ENCODE measurements at places on chromosomes 4 and X.
A peak's percentile ranks its signal among the peaks of the same experiment; 100 is the strongest.

- peak; percentile 33 for DNase-seq
These were observed 7.3 kb upstream of the OPN1LW start for GRCh38 chrX:154136627-154137161.

DNA sequence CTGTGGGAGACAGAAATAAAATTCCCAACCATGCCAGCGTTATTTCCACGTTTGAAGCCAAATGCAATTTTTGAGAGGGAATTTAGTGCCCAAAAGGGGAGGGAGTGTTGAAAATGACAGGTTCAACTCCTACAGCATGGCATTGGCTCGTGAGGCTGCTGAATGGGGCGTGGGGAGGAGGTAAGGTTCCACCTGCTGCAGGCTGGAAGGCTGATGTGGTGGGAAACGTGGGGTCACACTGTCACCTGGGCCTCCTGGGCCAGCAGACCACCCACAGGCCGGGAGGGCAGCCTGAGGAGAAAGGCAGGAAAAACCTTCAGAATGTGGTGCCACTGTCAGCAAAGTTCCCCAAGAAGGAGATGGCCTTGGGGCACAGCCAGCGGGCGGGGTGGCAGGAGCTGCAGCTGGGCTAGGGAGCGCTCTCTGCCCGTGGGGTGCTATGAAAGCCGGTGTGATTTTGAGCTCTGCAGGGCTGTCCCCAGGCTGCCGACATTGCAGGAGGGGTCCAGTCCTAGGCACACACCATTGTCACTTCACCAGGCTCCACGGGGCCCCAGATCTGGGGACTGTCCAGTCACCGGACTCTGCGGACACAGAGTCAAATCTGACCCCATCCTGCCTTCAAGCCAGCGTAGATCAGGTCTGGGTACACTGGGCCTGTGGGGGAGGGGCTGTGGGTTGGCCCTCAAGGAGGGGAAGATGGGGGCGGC, 19.6 kb downstream of the MSANTD1 start:
- no peak for DNase-seq

DNA sequence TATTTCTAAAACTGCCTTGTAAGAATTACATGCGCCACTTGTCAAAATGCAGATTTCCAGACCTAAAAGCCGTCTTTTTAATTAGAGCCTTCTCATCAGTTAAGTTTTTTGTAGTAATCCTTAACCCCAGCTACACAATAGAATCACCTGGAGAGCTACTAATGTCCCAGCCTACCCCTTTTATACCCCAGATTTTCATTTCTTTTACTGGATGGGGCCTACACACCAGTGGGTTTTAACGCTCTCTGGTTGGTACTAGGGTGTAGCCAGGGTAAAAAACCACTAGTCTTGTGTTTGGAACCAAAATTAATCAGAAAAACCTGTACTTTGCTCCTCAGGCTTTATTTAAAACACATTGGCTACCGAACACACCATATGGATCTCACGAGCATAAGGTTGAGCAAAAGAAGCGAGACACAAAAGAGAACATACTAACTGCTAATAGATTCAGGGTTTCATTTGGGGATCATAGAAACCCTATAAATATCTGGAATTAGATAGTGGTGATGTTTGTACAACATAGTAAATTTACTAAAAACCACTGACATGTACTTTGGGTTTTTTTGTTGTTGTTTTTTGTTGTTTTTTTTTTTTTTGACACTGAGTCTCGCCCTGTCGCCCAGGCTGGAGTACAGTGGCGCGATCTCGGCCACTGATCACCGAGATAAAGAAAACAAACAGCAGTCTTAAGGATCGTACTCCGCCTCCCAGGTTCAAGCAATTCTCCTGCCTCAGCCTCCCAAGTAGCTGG, 30.6 kb downstream of the BBS12 start:
- DNase-seq, result no peak

GRCh38 chrX:21972721-21973120, 32.2 kb downstream of the SMS start:
- DNase-seq, result peak; percentile 77

- DNase-seq, result no peak
These were observed 312.8 kb upstream of the EPHA5 start for GRCh38 chr4:65983061-65983460.

- DNase-seq, result no peak
These were observed 105.2 kb downstream of the UCHL1 start for GRCh38 chr4:41361794-41362526.

DNA sequence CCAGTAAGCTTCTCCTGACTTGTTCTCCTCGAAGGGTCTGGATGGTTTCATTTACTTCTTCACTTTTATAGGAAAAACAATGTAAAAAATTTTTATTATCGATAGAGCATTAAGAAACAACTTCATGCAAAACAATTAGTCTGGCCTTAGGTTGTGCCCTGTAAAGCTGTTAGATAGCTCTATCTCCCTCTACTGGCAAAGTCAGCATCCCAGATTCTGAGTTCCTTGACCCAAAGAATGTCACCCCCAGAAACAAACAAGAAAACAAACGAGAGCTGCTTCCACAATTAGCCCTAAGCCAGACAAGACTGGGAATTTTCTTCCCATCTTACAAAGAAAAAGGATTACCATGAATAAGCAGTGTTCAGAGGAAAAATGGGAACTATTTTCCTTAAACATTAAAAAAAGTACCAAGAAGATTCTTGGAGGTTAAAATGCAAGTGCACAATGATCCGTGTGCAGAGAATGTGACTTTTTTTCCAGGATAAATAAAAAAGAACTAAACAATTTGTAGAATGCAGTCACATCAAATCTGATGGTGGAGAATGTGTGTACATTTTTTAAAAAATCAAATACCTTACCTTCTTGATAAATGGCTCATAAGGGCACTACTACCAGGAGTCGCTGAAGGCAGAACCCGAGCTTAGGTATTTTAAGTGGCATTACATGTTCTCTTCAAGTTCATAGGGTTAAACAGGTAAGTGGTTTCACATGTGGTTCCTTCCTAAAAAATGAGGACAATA, 293.2 kb downstream of the FBXO8 start:
- peak; percentile 45 for DNase-seq

DNA sequence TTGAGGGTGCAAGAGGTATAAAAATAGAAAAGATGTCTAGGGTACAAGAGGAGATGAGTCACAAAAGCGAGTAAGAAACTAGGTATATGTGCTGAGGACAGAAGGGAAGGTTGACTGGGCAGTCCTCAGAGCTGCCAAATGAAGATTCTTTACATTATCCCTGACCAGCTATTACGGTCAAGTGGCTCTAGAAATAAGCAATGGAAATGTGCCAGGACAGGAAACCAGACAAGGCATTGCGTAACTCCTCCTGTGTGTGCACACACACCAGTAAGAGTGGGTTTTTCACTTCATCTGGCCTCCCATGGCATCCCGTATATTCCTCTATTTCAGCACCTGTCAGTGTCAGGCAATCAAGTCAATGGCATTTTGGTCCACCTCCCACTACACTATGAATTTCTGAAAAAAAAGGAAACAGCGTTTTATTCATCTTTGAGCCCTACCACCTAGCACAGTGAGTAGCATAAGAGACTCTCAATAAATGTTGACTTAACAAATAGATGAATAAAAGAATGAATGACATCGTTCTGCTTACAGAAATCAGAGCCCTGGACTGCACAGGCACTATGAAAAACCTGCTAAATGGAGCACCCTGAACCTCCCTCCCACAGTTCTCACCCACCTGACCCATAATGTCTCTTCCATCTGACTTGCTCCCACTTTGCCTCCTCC, 62.6 kb upstream of the KLF3 start:
- peak; percentile 77 for DNase-seq

- no peak for DNase-seq
These were observed 24.9 kb downstream of the TRIM61 start for GRCh38 chr4:164952551-164952950.

DNA sequence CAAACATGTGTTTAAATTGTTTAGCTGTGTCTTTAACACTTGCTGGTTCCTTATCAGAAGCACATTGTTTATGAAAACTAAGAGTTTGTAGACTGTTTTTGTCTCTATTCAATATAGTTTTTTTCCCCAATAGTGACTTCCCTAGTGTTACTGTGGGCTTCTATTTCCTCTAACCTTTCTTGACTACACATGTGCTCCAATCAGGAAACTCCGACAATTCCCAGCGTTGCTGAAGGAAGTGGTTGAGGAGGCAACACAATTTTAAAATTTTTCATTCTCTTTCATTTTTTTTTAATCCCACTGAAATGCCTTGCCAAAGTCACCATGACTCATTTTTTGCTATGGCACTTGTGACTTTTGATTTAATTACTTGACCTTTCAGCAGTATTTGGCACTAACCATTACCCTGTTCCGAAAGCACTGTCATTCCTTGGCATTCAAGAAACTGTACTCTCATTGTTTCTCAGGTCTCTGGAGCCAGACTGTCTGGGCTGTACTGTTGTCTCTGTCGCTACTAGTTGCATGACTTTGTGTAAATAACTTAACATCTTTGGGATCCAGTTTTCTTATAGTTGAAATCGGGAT, 67.6 kb upstream of the FREM3 start:
- no peak for DNase-seq

GRCh38 chrX:110123331-110123782, 120.4 kb downstream of the TMEM164 start:
- no peak for DNase-seq

DNA sequence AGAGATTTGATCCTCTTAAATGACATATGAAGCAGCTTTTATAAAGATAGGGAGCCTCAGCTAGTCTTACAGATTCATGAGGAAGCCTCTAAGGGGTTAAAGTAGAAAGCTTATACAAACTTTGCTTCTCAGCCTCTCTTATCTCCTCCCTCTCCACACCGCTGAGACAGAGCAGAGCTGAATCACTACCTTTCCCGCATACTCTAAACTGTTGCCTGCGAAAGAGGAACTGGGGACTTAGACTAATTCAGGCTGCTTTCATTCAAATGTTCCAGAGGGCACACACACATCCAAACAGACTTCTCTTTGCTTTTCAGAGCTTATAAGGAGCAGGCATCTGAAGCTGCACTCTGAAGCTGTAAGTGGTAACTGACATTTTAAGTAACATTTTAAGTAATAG, at the start of gene SERTM2:
Gene SERTM2, plus strand, starts transcription at position 169 of the 400 bp plus-strand sequence. CDS start 7,213 bp downstream, outside the sequence.
- DNase-seq, result peak; percentile 16

DNA sequence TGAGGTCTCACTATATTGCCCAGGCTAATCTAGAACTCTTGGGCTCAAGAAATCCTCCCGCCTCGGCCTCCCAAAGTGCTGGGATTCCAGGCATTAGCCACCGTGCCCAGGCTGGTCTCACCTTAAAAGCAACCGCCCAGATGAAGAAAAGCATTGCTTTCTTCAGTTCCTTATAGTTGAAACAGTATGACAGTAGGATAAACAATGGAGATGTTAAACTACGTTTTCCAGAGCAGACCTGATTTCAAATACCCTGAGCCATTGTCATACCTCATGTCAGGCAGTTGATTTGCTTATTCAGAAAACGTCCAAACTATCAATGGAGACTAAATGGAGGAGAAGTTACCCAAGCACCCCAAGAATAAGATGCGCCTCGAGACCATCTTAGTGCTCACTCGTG, 26.3 kb upstream of the TMEM131L start:
- DNase-seq, result no peak

GRCh38 chr4:141757287-141757686, 120.9 kb downstream of the IL15 start:
- no peak for DNase-seq

DNA sequence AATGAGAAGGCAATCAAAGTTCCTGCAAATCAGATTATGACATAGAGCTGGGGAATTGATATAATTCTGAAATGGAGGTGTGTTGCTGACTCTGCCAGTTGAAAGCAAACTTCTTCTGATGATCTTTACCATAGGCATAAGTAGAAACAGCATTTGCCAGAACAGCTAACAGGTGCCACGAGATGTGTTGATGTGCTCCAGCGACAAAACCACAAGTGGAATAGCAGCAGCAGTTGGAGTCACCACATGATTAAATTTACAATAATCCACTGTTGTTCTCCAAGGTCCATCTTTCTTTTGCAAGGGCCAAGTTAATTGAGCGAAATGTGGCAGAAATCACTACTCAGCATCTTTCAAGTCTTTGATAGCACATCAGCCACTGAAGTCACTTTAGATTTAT, 3.7 kb upstream of the OSTC start:
- DNase-seq, result no peak

- DNase-seq, result no peak
These were observed 28.4 kb downstream of the CXorf58 start for GRCh38 chrX:23936180-23936579.

DNA sequence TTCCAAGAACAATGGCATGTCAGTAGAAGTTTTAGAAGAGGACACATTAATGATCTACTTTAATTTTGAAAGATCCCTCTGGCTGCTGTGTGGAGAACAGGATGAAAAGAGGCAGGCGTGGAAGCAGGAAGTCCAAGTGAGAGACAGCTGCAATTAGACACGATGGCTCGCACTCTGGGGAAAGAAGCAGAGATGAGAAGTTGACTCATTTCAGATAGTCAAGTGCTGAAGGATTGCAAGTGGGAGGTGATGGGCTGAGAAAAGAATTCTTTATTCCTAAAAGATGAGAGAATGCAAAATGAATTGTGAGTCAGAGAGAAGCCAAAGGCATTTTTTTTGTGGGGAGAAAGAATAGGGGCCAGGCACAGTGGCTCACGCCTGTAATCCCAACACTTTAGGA, 16.5 kb downstream of the RXFP1 start:
- peak; percentile 88 for DNase-seq

- DNase-seq, result no peak
These were observed 181.0 kb downstream of the PALLD start for GRCh38 chr4:168677879-168678278.

DNA sequence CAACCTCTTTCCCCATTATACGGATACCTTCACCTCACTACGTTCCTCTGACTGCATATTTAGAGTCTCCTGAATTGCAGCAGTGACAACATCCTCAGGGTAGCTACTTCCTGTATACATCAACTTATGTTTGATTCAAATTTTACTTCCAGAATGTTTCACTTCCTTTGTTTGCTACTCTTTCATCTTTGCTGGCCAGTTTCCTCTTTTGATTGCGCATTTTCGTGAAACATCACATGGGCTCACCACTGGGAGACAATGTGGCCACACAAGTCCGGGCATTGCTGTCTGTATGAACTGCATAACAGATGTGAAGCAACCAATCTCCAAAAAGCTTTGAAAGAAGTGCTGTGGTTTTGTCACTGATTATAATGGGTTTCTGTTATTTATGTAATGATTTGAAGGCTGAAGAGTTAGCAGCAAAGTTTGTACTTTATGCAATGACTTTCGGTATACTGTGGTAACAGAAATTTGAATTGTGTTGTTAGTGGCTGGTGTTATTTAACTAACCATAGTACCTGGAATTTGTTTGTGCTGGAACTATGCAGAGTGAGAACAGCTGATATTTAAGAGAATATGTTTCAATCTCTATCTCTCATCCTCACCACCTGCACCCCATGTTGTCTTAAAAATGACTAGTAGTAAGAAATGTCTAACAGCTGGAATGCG, 7.4 kb downstream of the SNCA start:
- DNase-seq, result peak; percentile 80

GRCh38 chr4:36208893-36209473, 35.3 kb downstream of the ARAP2 start:
- DNase-seq, result no peak

GRCh38 chr4:183876268-183876934, 28.7 kb upstream of the STOX2 start:
- DNase-seq, result peak; percentile 77

DNA sequence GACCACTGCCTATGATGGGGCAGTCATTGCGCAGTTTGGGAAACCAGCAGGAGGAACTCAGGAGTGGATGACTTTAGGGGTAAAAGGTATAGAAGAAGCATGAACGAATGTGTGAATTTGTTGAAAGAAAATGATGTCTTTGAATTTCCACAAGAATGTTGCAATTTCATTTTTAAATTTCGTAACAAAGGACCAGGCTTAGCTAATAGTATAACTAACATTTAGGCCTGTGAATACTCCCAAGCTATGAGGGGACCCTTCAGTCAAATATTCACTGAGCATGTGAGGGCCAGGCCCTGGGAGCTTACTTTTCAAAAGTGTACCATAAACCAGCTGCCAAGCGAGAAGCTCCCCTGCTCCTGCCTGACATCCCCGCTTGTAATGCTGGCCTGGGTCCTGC, 5.3 kb downstream of the MPC1L start:
- no peak for DNase-seq

Data from epithelial cell of esophagus (primary cell).